Stimulated activated CD4-positive, alpha-beta T cell treated with anti-CD3 and anti-CD28 coated beads, TNF-alpha, amount 100 ng/mL, for 4 hours (primary cell): ENCODE measurements at places on chromosomes 6 and 20.

GRCh38 chr6:157392927-157393668 is 12.1 kb downstream of the ZDHHC14 start:
- no peak for DNase-seq

- DNase-seq, result no peak
Observed at GRCh38 chr6:15534974-15535373, 127.9 kb downstream of the DTNBP1 start.

DNA sequence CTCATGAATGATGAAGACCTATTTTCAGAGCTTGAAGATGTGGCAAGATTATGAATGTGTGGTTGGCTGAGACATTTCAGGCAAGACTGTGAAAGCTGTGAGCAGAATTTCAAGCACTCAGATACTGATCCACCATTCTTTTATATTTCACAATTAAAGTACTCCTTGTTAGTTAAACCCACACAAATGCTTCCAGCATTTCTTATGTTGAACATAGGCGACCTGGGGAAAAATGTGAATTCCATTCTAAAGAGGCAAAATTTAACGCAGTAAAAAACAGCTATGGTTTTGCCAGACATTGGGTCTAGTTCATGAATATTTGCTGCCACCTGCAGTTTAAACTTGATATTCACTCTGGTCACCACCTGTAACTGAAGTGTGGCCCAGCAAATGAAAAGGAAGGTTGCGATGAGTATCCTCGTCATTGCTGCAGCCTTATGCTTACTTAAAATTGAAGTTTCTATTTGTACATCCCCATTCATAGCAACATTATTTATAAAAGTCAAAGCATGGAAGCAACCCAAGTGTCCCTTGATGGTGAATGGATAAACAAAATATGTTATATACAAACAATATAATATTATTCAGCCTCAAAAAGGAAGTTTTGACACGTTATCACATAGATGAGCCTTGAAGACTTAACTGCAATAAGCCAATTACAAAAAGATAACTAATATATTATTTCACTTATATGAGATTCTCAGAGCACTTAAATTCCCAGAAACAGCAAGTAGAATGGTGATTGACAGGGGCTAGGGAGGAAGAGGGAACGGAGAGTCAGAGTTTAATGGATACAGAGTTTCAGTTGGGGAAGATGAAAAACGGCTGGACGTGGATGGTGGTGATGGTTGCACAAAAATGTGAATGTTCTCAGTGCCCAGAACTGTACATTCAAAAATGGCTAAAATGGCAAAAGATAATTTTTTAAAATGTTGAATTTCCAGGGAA is 32.4 kb upstream of the FAM184A start:
- DNase-seq, result peak; percentile 21

- DNase-seq, result no peak
Observed at GRCh38 chr6:169159331-169159730, 94.3 kb downstream of the THBS2 start.

DNA sequence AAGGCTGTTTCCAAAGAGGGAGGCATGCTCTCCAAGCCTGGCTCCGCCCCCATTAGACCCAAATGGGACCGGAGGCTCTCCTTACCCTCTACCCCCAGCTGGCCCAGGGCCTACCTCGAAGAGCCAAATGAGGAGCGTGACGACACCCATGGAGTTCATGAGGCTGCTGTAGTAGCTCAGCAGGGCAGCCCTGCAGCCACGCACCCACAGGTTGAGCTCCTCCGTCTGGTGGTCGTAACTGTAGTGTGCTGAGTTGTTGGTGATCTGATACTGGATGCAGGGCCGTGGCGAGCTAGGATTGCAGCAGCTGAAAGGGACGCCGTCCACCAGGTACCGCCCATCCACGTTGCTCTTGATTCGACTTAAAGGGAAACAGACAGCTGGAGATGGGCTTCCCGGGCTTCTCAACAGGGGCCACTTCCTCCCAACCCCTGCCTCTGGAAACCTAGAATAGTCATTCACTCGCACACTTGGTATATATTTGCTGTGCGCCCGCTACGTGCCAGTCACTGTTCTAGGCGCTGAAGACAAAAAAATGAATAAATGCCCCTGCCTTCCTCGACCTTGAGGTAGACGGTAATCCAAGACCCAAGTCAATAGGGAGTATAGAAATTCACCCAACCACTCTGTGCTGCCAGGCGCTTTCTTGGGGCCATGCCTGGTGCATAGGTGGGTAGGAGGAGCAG is 18.0 kb downstream of the PRPH2 start:
- DNase-seq, result no peak

- no peak for DNase-seq
Observed at GRCh38 chr20:58251979-58252591, 23.6 kb upstream of the ANKRD60 start.

DNA sequence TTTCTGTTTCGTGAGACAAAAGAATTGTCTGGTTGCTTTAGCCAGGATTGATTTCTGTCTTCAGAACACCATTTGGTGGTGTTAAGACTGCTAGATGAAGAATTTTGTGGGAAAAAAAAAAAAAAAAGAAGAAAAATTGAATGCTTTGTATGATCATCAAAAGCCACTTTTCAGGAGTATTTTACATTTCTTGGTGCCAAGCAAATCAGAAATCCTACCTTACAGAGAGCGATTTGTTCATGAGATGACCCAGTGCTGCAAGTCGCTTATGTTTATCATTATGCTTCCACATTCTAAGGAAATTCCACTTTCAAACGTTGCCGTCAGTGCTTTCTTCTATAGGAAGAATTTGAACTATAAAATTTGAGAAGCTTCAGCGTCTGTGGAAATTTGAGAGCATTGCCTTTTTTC is 228.7 kb downstream of the BCKDHB start:
- DNase-seq, result no peak

GRCh38 chr6:112305795-112306564 is 41.1 kb upstream of the RFPL4B start:
- DNase-seq, result no peak

DNA sequence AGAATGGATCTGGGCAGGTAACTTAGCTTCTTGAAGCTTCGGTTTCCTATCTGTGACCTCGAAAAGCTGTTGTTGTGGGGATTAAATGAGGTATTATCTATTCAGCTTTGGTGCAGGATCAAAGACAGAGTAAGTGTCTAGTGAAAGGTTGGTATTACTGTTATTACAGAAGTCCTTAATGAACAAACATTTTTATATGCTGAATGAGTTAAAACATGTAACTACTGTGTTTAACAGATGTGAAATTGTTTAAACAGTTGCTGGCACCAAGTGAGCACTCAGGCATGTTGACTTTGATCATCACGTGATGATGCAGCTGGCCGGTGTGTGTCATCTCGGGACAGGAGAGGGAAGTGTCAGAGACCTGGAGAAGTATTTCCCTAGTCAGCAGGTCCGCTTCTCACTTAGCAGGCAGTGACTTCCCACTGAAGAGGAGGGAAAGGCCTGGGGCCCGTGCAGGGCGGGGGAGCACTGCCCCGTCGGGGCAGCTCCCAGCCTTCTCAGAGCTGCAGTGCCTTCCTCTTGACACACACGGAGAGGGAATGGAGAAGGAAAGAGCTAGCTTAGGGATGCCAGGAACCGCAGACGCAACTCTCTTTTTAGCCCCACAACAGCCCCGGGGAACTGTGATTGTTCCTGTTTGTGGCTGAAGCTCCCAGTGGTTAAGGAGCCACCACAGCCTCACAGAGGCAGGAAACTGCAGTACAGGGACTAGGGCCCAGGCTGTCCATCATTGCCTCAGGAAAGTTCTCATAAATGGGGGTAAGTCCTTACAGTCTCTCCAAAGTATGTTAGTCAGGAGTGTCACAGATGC is 18.0 kb downstream of the TUBB2A start:
- no peak for DNase-seq

- no peak for DNase-seq
Observed at GRCh38 chr6:100184473-100184872, 190.4 kb upstream of the MCHR2 start.

DNA sequence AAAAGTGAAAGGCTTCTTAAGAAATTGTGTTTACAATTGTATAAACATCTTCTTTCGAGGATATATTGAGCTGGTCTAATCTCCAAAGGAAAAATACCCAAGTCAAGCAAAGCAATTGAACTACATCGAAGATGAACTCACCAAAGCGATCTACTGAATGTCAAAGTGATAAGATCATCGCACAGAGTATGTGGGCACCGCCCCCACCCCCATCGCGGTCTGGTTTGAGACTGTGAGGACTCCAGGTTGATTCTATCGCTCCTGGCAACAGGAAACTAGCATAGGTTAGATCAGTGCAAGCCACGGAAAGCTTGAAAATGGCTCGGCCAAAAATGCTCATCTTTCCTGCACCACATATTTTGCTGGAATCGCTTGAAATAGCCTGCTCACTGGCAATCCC is 133.2 kb upstream of the RPS6KA2 start:
- DNase-seq, result no peak

- DNase-seq, result no peak
Observed at GRCh38 chr6:168364793-168365421, 45.3 kb upstream of the DACT2 start.

DNA sequence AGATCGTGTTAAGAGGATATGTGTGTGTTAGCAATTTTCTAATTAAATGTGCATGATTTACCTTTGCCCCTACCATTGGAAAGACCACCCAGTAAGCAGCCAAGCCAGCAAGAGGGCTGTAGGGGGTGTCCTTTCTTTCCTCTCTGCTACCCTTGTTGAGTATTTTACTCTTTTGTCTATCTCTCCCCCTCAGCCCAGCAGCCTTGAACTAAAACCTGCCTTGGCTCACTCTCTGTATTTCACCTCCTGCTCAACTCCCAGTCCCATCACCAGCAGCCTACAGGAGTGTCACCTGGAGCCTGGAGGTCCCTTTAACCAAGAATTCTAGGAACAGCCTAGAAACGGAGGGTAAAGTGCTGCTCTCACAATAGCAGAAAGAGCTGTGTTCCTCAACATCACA is 81.0 kb downstream of the HIVEP2 start:
- no peak for DNase-seq

DNA sequence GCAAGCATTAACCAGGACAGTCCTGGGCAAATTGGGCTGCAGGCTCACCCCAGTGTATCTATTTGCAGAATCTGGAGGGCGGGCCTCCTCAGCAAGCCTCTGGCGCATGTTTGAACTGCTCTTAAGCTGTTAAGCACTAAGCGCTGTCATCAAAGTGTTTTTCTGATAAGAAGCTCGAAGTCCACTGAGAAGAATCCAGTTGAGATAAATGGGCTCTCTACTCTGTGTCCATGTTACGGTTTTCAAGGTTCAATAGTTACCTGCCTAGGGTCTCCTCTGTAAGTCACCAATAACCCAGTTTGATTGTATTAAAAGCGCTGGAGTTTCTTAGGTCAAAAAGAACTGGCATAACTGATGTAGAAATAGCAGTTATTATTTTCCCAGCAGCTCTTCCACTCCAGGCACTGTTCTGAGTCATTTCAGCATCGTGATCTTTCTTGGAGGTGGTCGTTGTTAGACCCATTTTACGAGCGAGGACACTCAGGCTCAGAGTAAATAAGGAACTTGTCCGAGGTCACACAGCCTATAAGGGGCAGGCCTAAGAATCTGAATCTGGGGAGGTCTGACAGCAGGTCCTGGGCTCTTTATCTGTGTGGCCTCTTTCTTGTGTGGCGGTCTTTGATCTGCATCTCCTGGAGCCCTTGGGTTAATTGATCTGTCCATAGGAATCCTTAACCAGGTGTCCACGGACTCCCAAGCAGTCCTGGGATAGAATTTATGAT is 207.4 kb upstream of the ZNF217 start:
- no peak for DNase-seq

GRCh38 chr6:151136141-151136755 is 103.5 kb upstream of the AKAP12 start:
- no peak for DNase-seq

GRCh38 chr6:11922901-11923300 is 89.2 kb upstream of the HIVEP1 start:
- DNase-seq, result no peak

DNA sequence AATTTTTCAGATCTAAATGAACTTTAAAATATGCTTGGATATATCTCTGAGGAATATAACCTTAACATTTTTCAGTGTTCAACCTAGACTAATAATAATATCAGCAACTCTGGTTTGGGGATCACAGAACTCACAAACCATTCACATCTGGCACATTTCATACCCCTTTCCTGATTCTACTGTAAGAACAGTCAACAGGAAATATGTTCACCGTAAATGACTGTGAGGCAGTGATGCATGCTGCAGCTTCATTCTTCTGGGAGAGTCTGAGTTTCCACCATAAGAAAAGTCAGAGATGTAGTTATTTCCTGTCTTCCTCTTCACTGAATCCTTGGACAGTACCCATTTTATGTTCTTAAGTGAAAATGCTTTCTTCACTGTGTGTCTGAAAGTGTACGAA is 134.2 kb upstream of the IFNGR1 start:
- DNase-seq, result no peak

GRCh38 chr6:15457121-15457650 is 205.6 kb downstream of the DTNBP1 start:
- no peak for DNase-seq

GRCh38 chr20:57118107-57118769 is 148.2 kb downstream of the BMP7 start:
- DNase-seq, result no peak

GRCh38 chr6:39998126-39998525 is 63.9 kb upstream of the MOCS1 start:
- no peak for DNase-seq

GRCh38 chr6:148455225-148455624 is 112.6 kb downstream of the SASH1 start:
- DNase-seq, result no peak

GRCh38 chr6:142854589-142855488 is 90.1 kb downstream of the HIVEP2 start:
- no peak for DNase-seq

GRCh38 chr6:42137194-42137753 is 5.1 kb downstream of the C6orf132 start:
- DNase-seq, result no peak
